ENCODE measurements at places on chromosomes 2 and 18. TPM values are rescaled to one million over a fixed set of nuclear protein-coding genes. Genes with fewer than 3 reads are reported as not detected.

FBXO41 gene
- total RNA-seq = 5.4 TPM

CD8B2 gene
- not detected for total RNA-seq

SKA1 gene
- total RNA-seq = 11.4 TPM

PLCD4 gene
- 16.5 TPM for total RNA-seq

CHRND gene
- not detected for total RNA-seq

MEP1B gene
- not detected for total RNA-seq

STARD7 gene
- 75.4 TPM for total RNA-seq

MGAT4A gene
- total RNA-seq = 0.53 TPM

ANKRD30B gene
- total RNA-seq = not detected

NCL gene
- total RNA-seq = 194 TPM

HOXD3 gene
- not detected for total RNA-seq

TCF23 gene
- total RNA-seq = not detected
